IMR-90 (cell line): ENCODE measurements at places on chromosomes 4 and X. TPM values are rescaled to one million over a fixed set of nuclear protein-coding genes. Genes with fewer than 3 reads are reported as not detected.

The GPR34 gene
- not detected in 2 replicates for polyA plus RNA-seq

The GAB3 gene
- polyA plus RNA-seq = 3.4 and 3.7 TPM in 2 replicates

The PAGE3 gene
- polyA plus RNA-seq = not detected in 2 replicates

The TCEAL8 gene
- polyA plus RNA-seq = 43.7 and 57.6 TPM in 2 replicates

DNA sequence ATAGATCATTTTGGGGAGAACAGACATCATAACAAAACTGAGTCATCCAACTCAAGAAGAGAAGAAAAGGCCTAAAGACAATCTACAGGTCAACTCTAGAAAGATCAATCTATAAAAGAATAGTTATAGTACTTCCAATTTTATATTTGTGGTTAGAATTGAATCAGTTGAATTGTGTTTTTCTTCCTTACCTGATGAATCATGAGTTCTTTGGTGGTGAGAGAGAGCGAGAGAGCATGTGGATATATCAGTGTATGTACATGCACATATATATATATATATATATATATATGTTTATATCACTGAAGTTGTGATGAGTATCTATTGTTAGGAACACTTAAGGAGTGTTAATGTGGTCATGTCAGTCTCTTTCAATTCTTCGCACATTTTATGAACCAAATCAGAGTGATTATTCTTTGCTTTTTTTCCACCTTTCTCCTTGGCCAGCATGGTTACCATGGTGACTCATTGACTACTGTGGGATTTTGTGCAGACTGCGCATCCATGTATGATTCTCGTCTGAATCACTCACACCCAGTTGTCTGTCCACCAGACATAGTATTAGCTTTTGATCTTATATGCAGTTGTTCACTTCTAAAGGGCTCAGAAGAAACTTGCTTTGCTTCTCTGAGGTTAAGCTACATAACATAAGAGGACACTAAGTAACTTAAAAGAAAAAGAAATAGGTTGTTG is 90.4 kb upstream of the RAB40AL start:
- DNase-seq = peak; percentile 73
- no peak overlapping the region for H3K27ac ChIP-seq
- no peaks in the 10 kb centered on the region for H3K36me3 ChIP-seq
- no peaks in the 10 kb centered on the region for H3K4me1 ChIP-seq

DNA sequence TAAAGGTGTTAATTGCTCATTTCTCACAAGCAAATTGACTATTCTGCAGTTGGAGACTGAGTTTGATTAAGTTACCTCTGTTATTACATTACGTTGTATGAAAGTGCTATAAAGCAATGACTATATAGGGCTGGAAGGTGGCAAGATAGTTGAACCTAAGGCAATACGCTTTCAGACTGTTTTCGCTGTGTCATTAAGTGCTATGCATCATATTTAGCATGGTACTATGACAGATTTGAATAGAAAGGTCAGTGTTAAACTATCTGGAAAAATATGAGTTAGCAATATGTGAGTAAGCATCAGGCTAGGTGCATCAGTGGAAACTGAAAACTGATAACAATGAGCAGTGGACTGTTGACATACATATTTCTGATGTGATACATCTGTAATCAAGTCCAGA is 206.0 kb upstream of the ARHGAP24 start:
- no peak overlapping the region for H3K27ac ChIP-seq
- no peaks in the 10 kb centered on the region for H3K27me3 ChIP-seq
- DNase-seq = no peak
- no peaks in the 10 kb centered on the region for H3K4me1 ChIP-seq

DNA sequence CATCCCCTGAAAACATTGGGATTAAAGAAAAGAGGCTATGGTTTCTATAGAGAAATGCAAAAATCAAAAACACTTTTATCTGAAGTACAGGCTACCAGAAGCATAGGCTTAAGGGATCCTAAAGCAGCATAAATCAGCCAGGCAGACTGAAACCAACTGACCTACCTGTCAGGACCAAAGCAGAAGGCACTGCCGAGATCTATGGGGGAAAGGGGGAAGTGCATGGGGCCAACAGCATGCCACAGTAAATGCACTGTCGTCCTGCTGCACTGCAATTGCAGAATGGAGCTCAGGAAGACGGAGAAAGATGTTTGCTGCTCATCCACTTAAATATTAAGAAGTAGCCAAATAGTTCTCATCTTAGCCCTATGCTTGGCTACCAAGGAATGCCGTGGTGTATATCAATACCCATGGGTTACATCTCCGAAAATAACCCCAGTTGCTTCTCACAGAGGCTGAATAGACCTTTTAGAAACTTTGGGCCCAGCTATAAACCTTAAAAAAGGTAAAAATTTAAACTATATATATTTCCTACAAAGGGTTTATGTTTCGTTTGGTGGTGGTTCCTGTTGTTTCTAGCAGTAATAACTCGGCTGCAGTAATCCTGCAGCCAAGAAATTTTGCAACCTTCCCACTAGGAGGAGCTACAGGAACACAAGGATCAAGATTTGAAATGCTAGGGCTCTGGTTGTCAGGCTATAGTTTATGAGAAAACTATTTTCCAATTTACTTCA is 312.2 kb upstream of the DIAPH2 start:
- no peak overlapping the region for H3K4me3 ChIP-seq
- H3K27ac ChIP-seq = no peak overlapping the region
- H3K4me1 ChIP-seq = peaks cover 2% of the 10 kb centered on the region; the same call in 1 of the 2 replicates
- H3K36me3 ChIP-seq = no peaks in the 10 kb centered on the region

- no peak for DNase-seq
- no peaks in the 10 kb centered on the region for H3K27me3 ChIP-seq
- peak overlapping the region; percentile 97 for H3K4me3 ChIP-seq
- H3K27ac ChIP-seq = no peak overlapping the region; the same call in 1 of the 2 replicates
- no peaks in the 10 kb centered on the region for H3K4me1 ChIP-seq
Measured at GRCh38 chrX:119604766-119605463, 1.3 kb downstream of the NKRF start.

DNA sequence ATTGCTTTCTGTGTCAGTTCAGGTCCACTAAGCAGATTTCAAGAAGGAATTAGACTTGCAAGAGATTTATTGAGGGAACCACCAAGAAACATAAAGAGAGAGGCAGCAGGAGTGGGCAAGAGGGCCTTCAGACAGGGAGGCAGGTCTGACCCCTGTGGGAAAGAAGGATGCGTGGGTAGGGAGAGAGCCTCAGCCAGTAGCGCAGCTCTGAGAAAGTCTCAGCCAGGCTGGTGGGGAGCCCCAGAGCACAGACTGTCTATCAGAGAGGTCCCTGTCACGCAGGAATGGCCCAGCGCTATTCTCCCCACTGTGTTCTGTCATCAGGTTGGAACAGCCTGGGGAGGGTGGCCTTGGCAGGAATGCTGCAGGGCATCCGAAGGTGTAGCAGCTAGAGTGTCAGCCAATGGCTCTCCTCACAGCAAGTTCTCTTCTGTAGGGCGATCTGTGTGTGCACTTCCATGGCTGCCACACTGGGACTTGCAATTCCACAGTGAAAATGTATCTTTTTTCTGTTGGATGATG is 48.0 kb downstream of the OTC start:
- H3K27ac ChIP-seq = no peak overlapping the region
- no peaks in the 10 kb centered on the region for H3K36me3 ChIP-seq
- no peak for DNase-seq
- H3K4me3 ChIP-seq = no peak overlapping the region
- H3K4me1 ChIP-seq = no peaks in the 10 kb centered on the region

DNA sequence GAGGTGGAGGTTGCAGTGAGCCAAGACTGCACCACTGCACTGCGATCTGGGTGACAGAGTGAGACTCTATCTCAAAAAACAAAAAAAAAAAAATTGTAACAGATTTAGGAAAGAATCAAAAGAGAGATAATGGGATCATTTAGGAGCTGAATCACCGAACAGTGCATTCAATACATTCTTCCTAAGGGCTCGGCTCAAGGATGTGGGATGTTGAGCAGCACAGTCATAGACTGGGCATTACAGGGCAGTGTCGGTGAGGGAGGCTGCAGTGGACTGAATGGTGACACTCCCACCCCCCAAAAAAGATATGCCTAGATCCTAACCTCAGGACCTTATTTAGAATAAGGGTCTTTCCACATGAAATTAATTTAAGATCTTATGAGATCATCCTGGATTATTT is 70.0 kb downstream of the EVC2 start:
- H3K27me3 ChIP-seq = no peaks in the 10 kb centered on the region
- no peak overlapping the region for H3K4me3 ChIP-seq
- H3K36me3 ChIP-seq = peaks cover 17% of the 10 kb centered on the region
- peaks cover 15% of the 10 kb centered on the region for H3K4me1 ChIP-seq
- no peak overlapping the region for H3K27ac ChIP-seq

DNA sequence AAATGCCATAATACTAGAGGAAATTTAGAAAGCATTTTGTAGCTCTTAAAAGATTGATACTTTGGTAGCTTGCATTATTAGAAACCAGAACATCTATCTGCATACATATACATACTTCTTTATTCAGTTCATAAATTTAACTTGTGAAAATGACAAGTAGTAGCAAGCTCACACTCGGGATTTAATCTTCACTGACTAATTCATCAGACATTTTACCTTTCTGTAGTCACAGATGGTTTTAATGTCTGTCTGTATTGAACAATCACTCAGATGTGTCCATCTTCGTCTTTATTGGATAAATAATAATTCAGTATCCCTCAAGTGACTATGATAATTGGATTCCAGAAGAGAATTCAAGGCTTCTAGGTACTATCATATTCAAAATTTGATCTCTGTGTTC is 232.3 kb downstream of the TENM3 start:
- H3K27ac ChIP-seq = no peak overlapping the region
- DNase-seq = no peak
- no peaks in the 10 kb centered on the region for H3K4me1 ChIP-seq
- no peaks in the 10 kb centered on the region for H3K27me3 ChIP-seq

DNA sequence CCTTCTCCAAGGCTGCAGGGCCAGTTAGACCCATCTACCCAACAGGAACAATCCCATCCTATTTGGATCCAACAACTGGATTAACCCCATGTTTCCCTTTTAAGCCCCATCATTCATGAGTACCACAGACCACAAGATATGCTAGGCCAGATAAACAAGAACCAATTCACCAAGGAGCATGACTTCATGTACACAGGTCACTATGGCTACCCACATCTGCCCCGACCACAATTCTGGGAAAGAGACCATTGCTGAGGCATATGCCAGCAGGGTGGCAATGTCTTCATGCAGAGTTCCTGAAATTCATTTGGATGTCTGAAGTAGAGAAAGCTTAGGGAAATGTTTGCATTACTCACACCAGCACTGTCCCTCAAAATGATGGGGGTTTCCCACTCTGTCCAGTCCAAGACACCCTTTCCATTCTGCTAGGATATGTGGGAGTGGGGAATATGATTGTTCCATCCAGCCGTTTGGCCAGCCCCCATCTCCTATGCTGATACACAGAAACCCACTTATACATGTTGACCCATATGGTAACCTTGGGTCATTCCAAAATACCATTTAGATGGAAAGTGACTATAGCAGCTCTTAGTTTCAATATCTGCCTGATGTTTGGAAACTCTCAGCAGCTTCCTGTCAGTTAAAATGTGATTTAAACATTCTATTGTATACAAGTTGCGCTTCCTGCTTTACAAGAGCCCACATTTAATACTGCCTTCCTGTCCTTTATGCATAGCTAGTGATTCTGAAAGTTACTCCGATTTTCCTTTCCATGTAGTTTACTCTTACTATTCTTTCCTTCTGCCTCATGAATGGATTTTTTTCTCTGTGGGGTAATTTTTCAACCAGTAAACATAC is 129.0 kb downstream of the AMMECR1 start:
- no peaks in the 10 kb centered on the region; the same call in 1 of the 2 replicates for H3K27me3 ChIP-seq
- DNase-seq = peak; percentile 30
- 0 out of 2 replicates have a peak, but pooled peaks cover 1% of the 10 kb centered on the region for H3K36me3 ChIP-seq
- H3K27ac ChIP-seq = no peak overlapping the region

GRCh38 chr4:83285055-83285407 is 433 bp upstream of the COQ2 start:
- no peaks in the 10 kb centered on the region for H3K36me3 ChIP-seq
- no peak overlapping the region; the same call in 1 of the 2 replicates for H3K27ac ChIP-seq
- peak; percentile 29 for DNase-seq
- H3K4me1 ChIP-seq = no peaks in the 10 kb centered on the region
- peak overlapping the region; percentile 74 for H3K4me3 ChIP-seq
- H3K27me3 ChIP-seq = no peaks in the 10 kb centered on the region

DNA sequence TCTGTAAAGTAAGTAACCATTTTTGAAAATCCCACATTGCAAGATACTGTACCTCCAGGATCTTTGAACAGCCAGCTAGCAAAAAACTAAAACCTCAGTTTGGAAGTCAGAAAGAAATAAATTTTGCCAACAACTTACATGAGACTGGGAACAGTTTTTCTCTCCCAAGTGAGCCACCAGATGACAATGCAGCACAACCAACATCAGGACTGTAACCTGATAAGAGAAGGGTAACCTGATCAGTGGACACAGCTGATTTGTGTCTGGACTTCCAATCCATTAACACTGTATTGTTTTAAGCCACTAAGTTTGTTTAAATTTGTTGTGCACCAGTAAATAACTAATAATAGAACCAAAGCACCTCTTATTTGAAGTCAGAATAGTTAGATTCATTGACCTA is 923.3 kb downstream of the FAT4 start:
- no peak overlapping the region for H3K4me3 ChIP-seq
- no peaks in the 10 kb centered on the region for H3K4me1 ChIP-seq
- DNase-seq = no peak
- H3K36me3 ChIP-seq = no peaks in the 10 kb centered on the region
- H3K27me3 ChIP-seq = no peaks in the 10 kb centered on the region
- H3K27ac ChIP-seq = no peak overlapping the region

- no peaks in the 10 kb centered on the region for H3K36me3 ChIP-seq
- no peaks in the 10 kb centered on the region for H3K27me3 ChIP-seq
- H3K4me3 ChIP-seq = no peak overlapping the region
- H3K4me1 ChIP-seq = peaks cover 8% of the 10 kb centered on the region
- peak; percentile 74 for DNase-seq
- no peak overlapping the region for H3K27ac ChIP-seq
Measured at GRCh38 chr4:76856243-76857073, 41.5 kb downstream of the SOWAHB start.

GRCh38 chr4:173777921-173778320 is 247.9 kb upstream of the HAND2 start:
- DNase-seq = no peak
- no peak overlapping the region for H3K4me3 ChIP-seq
- no peaks in the 10 kb centered on the region for H3K27me3 ChIP-seq
- no peak overlapping the region for H3K27ac ChIP-seq

DNA sequence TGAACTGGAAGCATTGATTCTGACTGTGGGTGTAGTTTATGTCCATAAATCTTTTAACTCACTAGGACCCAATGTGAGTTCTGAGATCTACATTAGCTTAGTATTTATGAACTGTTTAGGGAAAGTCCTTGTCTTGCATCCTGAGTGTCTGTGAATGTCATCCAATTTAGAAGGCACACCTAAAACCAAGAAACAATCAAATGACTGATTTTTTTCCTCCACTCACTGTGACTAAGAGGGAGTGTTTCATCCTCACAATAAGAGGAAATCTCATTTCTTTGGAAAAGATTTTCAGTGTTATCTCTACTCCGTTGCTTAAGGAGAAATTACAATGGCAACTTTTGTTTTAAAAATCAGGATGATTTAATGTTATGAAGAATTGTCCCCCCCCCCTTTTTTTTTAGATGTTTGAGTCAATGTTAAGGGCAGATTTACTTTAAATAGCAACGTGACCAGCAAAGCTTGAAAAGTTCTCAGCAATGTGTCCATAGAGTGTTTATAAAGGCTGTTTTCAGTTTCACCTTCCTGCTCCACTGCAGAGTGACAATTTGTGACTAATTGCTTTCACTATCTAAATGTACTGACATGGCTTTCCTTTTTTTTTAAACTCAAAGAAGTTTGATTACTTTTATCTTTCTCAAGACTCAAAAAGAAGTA is 173.0 kb downstream of the SPCS3 start:
- H3K27ac ChIP-seq = no peak overlapping the region
- H3K36me3 ChIP-seq = no peaks in the 10 kb centered on the region
- no peaks in the 10 kb centered on the region for H3K27me3 ChIP-seq
- DNase-seq = peak; percentile 34
- H3K4me1 ChIP-seq = no peaks in the 10 kb centered on the region
- no peak overlapping the region for H3K4me3 ChIP-seq

GRCh38 chr4:177568931-177569330 is 126.7 kb upstream of the AGA start:
- no peaks in the 10 kb centered on the region for H3K27me3 ChIP-seq
- peaks cover 9% of the 10 kb centered on the region for H3K4me1 ChIP-seq
- H3K27ac ChIP-seq = peak overlapping the region; percentile 64; the same call in 1 of the 2 replicates
- H3K36me3 ChIP-seq = no peaks in the 10 kb centered on the region
